ENCODE measurements at places on chromosomes 2 and 18.

DNA sequence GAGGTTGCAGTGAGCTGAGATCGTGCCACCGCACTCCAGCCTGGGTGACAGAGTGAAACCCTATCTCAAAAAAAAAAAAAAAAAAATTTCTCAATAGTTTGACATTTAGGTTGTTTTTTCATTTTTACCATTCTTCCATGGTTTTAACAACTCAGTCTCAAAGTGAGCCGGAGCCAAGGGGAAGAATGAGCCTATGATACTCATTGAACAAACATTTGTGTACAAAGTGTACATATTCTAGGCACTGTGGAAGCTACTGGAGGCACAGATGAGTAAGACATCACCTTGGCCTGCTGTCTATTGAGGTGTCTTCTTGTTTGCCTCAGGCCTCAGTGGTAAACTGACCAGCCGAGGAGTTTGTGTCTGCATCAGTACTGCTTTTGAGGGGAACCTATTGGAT lies 21.9 kb downstream of the CENPO start:
- no peaks in the 10 kb centered on the region for H3K4me1 ChIP-seq
- no peaks in the 10 kb centered on the region for H3K27me3 ChIP-seq
- no peak overlapping the region for H3K27ac ChIP-seq
- no peak for DNase-seq
- H3K4me3 ChIP-seq: no peak overlapping the region

DNA sequence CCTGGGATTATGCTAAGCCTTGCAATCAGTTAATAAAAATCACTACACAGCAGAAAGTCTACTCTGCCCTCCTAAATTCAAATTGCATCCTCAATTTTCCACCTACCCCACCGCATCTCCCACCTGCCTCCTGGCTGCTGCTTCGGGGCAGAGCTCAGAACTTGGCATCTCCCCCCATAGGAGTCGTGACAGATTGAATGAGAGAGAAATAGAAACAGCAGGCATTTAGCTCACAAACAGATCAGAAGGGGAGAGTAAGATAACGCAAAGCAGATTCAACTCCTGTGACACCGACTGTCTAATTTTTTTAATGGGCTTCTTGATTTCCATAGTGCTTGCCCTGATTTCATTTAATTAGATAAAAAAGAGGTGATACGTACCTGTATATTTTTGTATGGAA lies 24.7 kb upstream of the LRRC30 start:
- no peaks in the 10 kb centered on the region for H3K4me1 ChIP-seq
- no peak overlapping the region for H3K27ac ChIP-seq
- no peaks in the 10 kb centered on the region for H3K36me3 ChIP-seq
- no peak overlapping the region for H3K4me3 ChIP-seq

- no peaks in the 10 kb centered on the region for H3K4me1 ChIP-seq
- no peak for DNase-seq
- no peak overlapping the region for H3K27ac ChIP-seq
- H3K36me3 ChIP-seq: no peaks in the 10 kb centered on the region
- no peaks in the 10 kb centered on the region for H3K27me3 ChIP-seq
Observed at GRCh38 chr18:42412281-42412680, 457.2 kb downstream of the PIK3C3 start.

GRCh38 chr2:218981881-218982585 lies 3.0 kb downstream of the FEV start:
- no peak overlapping the region for H3K27ac ChIP-seq
- no peaks in the 10 kb centered on the region for H3K36me3 ChIP-seq
- peaks cover 34% of the 10 kb centered on the region for H3K4me1 ChIP-seq
- peak; percentile 37 for DNase-seq
- peak overlapping the region; percentile 59 for H3K4me3 ChIP-seq

DNA sequence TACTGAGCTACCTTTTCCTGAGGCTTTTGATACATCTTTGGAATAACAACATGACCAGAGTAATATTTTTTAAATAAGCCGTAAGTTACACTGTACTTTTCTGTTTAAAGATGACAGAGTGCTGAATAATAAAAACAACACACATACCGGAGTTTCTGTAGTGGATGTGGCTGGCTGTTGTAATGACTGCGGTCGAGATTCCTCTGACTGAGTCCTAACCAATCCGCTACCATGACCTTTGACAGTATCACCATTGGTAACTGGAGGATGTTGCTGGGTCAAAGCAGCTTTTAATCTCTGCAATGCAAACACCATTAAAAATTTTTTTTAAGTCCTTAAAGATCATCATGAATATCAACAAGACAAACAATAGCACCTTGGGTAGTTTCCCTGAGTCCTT lies 70.7 kb downstream of the ATF2 start:
- H3K27me3 ChIP-seq: no peaks in the 10 kb centered on the region
- no peak overlapping the region for H3K27ac ChIP-seq
- no peak for DNase-seq
- no peaks in the 10 kb centered on the region for H3K4me1 ChIP-seq
- peaks cover 62% of the 10 kb centered on the region for H3K36me3 ChIP-seq
- no peak overlapping the region for H3K4me3 ChIP-seq

GRCh38 chr18:74264303-74265020 lies 27.3 kb downstream of the CYB5A start:
- H3K4me1 ChIP-seq: peaks cover 36% of the 10 kb centered on the region
- DNase-seq: peak; percentile 30
- H3K4me3 ChIP-seq: peak overlapping the region; percentile 59
- H3K27me3 ChIP-seq: no peaks in the 10 kb centered on the region
- peaks cover 44% of the 10 kb centered on the region for H3K36me3 ChIP-seq

DNA sequence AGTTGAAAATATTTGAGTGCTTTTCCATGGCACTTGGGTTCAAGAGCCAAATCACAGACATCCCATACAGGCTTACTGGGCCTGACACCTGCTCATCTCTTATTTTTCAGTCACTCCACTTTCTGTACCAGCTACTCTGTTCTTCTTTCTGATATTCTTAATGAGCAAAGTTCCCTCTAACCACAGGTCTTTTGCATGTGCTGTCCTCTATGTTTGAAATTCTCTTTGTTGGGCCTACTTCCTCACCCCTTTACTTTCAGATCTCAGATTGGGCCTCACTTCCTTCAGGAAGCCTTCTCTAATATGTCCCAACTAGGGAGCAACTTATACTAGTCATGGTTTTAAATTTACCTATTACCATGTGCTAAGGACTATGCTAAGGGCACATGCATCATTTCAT lies 81.8 kb upstream of the RBMS1 start:
- H3K27ac ChIP-seq: no peak overlapping the region
- H3K27me3 ChIP-seq: no peaks in the 10 kb centered on the region
- H3K4me3 ChIP-seq: no peak overlapping the region

- peak overlapping the region; percentile 98 for H3K4me3 ChIP-seq
- peak overlapping the region; percentile 99 for H3K27ac ChIP-seq
- peaks cover 15% of the 10 kb centered on the region for H3K36me3 ChIP-seq
- peaks cover 29% of the 10 kb centered on the region for H3K4me1 ChIP-seq
Observed at GRCh38 chr2:189441709-189442074, 418 bp downstream of the WDR75 start.

GRCh38 chr2:40043191-40043590 lies 264.1 kb upstream of the THUMPD2 start:
- no peaks in the 10 kb centered on the region for H3K4me1 ChIP-seq
- no peak overlapping the region for H3K27ac ChIP-seq
- H3K27me3 ChIP-seq: peaks cover 1% of the 10 kb centered on the region
- H3K36me3 ChIP-seq: no peaks in the 10 kb centered on the region

DNA sequence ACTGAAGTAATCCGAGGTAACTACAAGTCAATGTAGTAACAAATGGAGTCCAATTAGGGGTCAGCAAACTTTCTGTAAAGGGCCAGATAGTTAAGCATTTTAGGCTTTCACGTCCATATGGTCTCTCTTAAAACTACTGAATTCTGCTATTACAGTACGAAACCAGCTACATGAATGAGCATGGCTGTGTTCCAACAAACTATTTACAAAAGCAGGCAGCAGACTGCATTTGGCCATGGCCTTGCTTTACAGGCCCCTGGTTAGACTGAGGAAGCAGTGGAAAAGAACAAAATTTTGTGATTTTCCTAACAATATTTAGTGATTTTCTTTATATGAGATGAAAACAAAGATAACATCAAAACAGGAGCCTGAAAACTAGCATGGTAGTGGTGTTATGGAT lies 64.0 kb downstream of the RTN4 start:
- no peak overlapping the region for H3K4me3 ChIP-seq
- H3K27ac ChIP-seq: no peak overlapping the region
- no peak for DNase-seq

DNA sequence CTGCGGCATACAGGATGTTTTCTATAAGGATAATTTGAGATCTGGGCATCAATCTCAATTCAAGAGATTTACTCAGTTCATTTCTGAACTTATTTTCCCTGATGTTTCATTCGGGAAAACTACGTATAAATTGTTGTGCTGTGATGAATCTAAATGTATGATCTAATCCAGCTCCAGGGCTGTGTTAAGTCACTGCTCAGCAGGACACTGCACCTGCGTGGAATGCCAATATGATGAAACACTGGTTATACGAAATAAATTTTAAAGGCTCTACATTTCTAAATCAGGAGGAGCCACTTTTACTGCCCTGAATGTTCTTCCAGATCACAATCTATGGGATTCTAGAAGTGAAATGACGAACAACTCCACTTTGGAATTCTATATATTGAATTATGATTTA lies 259.0 kb downstream of the HNMT start:
- no peaks in the 10 kb centered on the region for H3K4me1 ChIP-seq
- no peak for DNase-seq
- H3K27ac ChIP-seq: no peak overlapping the region
- no peaks in the 10 kb centered on the region for H3K27me3 ChIP-seq

- H3K27me3 ChIP-seq: no peaks in the 10 kb centered on the region
- no peaks in the 10 kb centered on the region for H3K36me3 ChIP-seq
- H3K4me3 ChIP-seq: no peak overlapping the region
- no peaks in the 10 kb centered on the region for H3K4me1 ChIP-seq
- DNase-seq: no peak
Observed at GRCh38 chr2:212709280-212709679, 170.7 kb upstream of the ERBB4 start.

GRCh38 chr2:40093021-40093675 lies 314.1 kb upstream of the THUMPD2 start:
- no peak for DNase-seq
- H3K4me1 ChIP-seq: no peaks in the 10 kb centered on the region
- H3K27me3 ChIP-seq: peaks cover 2% of the 10 kb centered on the region
- no peak overlapping the region for H3K27ac ChIP-seq
- no peaks in the 10 kb centered on the region for H3K36me3 ChIP-seq
- no peak overlapping the region for H3K4me3 ChIP-seq

DNA sequence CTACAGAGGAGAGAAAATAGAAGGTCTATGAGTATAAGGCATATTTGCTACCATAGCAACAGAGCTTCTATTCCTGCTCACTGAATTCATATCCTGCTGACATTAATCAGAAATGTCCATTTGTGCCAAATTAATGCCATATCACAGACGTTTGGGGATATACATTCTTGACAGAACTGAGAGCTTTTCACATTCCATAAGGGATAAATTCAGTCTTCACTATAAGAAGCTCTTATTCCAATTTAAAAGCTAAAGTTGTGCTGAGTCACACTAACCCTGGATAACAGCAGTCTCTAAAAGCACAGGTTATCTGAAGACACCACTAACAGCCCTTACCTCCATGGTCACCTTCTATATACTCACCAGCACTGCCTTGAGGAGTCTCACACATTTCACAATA lies 178.1 kb downstream of the RAB3GAP1 start:
- H3K27ac ChIP-seq: no peak overlapping the region
- no peak for DNase-seq
- peaks cover 28% of the 10 kb centered on the region for H3K36me3 ChIP-seq

DNA sequence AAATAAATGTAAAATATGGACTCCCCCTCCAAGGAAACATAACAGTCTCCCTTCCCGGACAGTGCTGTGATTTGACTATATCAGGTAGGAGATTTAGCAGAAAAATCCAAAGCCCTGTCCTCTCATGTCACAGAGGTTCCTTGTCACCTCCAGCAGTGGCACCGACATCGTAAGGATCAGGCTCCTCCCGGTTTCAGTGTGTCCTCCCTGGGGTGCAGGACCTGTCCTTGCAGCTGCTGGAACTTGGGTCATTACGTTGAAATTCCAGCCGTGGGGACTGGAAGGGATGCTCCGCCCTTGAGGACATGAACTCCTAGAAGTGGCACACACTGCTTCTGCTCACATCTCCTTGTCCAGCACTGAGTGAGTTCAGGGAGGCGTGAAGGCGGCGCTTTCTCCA lies 101.1 kb upstream of the ODC1 start:
- peaks cover 34% of the 10 kb centered on the region for H3K27me3 ChIP-seq
- peaks cover 4% of the 10 kb centered on the region for H3K4me1 ChIP-seq
- DNase-seq: no peak
- H3K36me3 ChIP-seq: no peaks in the 10 kb centered on the region
- H3K4me3 ChIP-seq: no peak overlapping the region

DNA sequence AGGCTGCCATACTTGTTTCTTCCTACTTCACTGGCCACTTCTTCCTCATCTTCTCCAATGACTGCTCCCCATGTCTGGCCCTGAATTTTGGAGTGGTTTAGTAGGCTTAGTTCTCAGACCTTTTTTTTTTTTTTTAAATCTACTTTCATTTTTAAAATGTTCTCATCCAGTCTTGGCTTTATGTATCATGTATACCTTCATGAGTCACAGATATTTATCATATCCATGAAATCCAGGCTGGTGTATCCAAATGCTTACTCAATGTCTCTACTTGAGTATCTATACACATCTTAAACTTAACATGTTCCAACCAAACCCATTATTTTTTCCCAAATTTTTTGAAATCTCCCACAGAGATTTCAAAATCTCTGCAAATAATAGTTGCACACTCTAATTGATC lies 26.3 kb upstream of the CFAP36 start:
- H3K27ac ChIP-seq: no peak overlapping the region
- no peak for DNase-seq
- H3K27me3 ChIP-seq: peaks cover 7% of the 10 kb centered on the region
- H3K4me1 ChIP-seq: no peaks in the 10 kb centered on the region

DNA sequence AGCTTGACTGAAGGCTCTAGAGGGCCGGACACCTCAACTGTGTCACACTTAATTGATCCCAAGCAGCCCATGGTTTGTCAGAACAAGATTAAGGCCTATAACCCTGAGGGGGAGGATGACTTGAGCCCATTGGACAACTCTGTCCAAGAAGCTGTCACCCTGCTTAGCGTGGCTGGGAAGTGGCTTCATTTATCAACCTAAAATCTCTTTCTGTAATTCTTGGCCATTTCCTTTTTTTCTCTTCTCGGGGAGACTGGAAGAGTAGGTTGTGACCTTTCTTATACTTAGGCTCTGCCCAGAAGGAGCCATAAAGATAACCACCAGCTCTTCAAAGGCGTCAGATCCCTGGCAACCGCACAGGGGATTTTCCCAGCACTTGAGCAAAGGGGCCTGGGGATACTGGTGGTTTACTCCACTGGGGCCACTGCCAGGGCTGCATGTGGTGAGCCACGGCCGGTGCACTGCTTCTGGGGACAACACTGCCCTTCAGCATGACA lies 265.5 kb downstream of the CYRIA start:
- no peak overlapping the region for H3K27ac ChIP-seq
- no peaks in the 10 kb centered on the region for H3K4me1 ChIP-seq
- no peaks in the 10 kb centered on the region for H3K27me3 ChIP-seq
- no peak for DNase-seq
- no peaks in the 10 kb centered on the region for H3K36me3 ChIP-seq
- no peak overlapping the region for H3K4me3 ChIP-seq

DNA sequence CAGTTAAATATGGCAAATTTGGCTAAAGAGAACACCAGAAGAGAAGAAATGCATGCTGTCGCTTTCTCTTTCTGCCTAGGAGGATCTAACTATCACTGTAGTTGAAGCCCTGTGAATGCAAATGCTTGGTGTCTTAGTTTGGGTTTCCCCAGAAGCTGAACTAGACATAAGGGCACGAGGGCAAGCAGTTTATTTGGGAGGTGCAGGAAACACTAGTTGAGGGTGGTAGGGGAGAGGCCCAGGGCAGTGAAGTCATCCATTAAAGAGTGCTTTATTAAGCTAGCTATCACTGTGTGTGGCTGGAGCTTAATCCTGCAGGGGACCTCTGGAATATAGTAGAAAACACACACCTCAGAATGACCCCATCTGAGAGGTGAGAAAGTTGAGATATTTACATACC lies 639.8 kb upstream of the ZEB2 start:
- H3K27me3 ChIP-seq: no peaks in the 10 kb centered on the region
- no peak overlapping the region for H3K4me3 ChIP-seq
- H3K36me3 ChIP-seq: no peaks in the 10 kb centered on the region

All from activated B cell treated with CpG ODN at 0.5 μM for 24 hours (primary cell).